ENCODE measurements at places on chromosomes 5 and 9.
A peak's percentile ranks its signal among the peaks of the same experiment; 100 is the strongest.

GRCh38 chr9:122090981-122091380, 2.1 kb downstream of the TTLL11 start:
- DNase-seq = no peak

- peak; percentile 91 for DNase-seq
These were observed 16.9 kb downstream of the DNAJC18 start for GRCh38 chr5:139422307-139422893.

GRCh38 chr5:74261421-74261820, 379.1 kb downstream of the ENC1 start:
- DNase-seq = no peak

- DNase-seq = no peak
These were observed 417.9 kb downstream of the NFIB start for GRCh38 chr9:13896047-13896446.

DNA sequence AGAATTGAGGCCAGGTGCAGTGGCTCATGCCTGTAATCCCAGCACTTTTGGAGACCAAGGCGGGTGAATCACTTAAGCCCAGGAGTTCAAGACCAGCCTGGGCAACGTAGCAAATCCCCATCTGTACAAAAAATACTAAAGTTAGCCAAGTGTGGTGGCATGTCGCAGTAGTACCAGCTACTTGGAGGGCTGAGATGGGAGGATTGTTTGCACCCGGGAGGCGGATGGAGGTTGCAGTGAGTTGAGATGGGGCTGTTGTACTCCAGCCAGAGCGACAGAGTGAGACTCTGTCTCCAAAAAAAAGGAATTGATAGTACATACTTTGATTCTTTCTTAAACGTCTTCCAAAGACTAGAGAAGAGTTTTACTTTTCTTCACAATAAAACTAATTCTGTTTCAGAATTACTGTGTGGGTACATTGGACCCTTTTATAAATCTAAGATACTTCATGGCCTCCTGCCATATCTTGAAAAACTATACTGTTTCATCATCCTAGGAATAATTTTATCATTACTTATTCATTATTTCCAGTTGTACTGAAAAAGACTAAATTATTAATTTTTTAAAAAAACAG, 132.0 kb upstream of the GRHPR start:
- no peak for DNase-seq

GRCh38 chr5:143134269-143134668, 269.2 kb downstream of the NR3C1 start:
- DNase-seq = no peak

DNA sequence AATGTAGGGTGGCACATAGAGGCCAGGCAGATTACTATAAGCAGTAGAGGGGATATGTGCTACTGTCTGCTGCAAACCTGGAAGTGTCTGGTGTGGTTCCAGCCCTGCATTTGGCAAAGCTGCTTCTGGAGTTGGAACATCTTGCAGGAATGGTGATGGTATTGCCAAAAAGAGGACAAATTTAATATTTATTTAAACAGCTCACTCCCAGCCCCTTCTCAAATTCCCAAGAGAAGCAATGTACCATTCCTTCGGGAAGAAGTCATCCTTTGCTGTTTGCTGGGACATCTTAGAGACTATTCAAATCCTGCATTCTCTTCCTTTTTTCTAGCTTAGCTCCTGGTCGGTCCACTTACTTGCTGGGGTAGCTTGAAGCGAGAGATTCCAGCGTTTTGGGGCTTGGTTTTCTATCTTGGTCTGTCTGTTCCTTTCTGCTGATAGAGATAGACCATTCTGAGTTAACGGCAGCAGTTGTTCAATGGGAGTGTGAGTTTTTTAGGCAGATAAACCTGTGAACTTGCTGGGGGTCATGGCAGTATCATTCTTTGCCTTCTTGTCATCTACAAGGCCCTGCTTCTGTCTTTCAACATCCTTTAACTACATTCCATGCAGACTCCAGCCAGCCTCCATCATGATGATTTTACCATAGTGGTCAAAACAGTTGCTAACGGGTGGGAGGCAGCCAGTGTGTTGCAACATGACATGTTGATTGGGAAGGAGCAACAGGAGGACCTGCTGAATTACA, 69.9 kb downstream of the RCL1 start:
- DNase-seq = no peak

DNA sequence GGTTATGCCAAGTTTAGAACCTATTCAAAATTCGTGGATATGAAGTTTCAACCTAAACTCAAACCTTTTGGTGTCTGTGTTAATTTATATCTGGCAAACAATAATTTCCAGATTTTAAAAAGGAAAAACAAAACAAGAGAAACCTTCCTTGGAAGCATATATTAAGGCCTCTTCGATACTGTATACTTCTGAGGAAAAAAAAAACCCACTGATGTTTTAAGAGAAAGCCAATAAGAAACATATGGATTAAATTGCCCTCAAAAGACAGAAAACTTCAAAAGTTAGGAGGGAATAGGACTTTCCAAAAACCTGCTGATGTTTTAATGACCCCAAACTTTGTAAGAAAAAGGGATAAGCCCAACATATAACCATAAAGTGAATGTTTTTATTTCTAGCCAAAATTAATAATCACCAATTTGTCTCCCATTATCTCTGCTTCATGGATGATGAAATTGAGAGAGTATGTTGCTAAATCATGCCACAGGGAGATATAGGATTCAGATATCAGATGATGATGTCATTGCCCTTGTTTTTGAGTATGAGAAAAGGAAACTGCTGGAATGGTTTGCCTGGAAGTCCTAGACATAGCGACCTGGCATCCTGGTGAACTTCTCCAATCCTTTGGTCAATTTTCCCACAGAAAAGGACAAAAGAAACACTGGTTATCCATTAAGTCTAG, 423.9 kb downstream of the DMRT2 start:
- DNase-seq = peak; percentile 27

- no peak for DNase-seq
These were observed 32.6 kb upstream of the ANXA1 start for GRCh38 chr9:73118898-73119554.

GRCh38 chr9:133103183-133103986, 17.7 kb downstream of the RALGDS start:
- DNase-seq = peak; percentile 82

- DNase-seq = peak; percentile 37
These were observed 43.4 kb upstream of the CDKN2B start for GRCh38 chr9:22052376-22052945.

DNA sequence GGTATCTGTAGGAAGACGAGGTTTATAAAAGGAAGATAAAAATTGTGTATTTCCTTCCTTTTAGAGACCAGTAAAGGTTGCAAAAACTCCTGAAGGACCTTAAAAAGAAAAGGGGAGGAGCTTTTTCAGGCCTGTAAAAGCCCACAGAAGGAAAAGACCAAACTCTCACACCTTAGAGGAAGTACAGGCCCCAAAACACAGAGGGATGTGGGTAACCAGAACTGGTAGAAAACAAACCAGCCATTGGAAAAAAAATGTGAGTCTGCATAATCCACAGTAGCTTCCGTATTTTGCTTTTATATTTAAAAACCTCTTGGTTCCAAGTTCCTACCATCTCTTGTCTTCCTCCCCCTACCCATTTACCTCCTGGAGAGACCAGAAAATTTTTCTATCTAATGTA, 8.5 kb downstream of the GIN1 start:
- no peak for DNase-seq

DNA sequence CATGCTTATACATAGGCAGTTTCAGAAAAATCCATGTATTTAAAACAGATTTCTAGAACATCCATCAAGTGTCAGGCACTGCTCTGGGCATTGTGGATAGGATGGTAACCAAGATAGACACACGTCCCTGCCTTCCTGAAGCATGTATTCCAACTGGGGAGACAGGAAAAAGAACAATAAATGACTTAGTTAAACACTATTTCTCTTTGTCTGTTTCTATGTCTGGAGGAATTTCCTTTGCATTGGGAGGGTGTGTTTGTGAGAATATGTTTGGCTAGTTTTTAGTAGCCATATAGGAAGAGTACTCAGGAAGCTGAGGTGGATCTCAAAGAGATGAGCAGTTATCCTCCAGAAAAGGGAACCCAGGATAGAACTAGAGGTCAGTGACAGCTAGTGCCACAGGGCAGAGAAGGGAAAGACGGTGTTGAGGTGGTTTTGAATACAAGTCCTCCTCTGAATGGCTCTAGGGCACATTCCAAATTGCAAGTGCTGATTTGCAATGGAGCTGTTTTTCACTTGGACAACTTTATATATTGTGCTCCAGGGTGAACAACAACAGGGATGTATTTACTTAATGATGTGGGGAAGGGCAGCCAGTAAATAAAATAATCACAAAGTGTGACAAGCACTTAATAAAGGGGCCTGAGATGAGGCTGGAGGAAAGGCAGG, 144.7 kb upstream of the SHB start:
- DNase-seq = no peak

GRCh38 chr9:84945878-84946538, 276.5 kb downstream of the NTRK2 start:
- DNase-seq = peak; percentile 41

DNA sequence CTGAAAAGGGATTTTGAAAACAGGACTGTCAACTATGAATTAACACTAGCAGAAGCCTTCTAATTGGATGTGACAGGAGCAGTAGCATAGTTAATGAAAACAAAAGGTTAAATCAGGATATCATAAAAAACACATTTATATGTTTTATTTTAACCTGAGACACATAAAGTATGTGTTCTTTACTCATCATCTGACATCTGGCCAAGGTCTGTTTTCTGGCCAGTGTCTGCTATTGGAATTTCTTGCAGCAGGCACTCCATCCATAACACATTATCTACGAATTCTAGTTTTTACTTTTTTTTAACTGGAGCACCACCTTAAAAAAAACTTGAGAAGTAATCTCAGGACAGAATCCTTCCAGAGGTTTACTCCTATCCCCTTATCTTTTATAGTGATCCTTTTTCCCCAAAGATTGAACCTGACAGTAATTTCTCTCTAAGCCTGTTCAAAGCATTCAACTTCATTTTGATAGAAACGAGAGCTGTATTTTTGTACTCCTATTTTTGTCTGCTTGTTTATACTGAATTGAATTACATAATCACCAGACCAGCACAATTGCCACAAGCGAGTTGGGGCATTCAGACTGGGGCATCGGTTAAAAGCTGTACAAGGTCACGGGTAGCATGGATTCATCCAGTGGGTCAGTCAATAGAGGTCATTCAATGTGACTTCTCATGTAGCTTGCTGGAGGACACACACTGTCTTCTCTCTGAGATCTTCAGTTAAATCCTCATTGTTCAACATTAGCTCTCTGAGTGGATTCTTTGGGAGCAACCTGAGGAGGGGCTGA, 205.6 kb upstream of the CLINT1 start:
- no peak for DNase-seq

DNA sequence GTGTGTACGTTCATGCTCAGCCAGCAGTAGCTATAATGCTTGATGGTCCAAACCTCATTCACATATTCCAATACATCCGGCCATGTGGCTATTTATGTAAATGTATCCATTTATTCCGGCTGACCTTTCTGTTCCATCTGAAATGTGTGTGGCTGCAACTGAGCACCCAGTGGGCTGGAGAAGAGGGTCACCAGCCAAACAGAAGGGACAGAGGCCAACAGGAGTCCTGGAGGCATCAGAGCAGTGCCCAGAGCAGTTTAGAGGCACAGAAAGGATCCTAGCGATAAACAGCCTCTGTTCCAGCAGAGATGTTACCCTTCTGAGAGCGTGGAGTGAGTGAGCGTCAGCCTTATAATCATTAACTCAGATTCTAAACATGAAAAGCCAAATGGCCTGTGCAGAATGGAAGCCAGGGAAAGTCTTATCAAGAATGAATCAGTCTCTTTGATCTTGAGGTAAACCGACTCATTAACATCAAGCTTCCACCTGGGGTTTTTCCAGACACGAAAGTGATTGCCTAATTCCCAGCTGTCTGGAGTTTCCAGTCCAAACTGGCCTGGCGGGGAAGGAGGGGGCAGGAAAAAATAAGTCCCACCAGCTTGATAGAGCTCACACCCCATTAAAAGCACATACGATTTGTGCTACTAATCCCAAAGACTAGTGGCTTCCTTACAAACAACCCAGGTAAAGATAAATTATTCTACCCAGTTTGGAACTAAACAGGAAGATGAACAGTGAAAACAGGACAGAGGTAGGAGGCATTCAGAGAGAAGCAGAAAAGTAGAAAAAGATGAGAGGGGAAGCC, 55.7 kb downstream of the SUSD1 start:
- DNase-seq = no peak

GRCh38 chr5:133370036-133370831, 242.1 kb downstream of the FSTL4 start:
- DNase-seq = no peak

GRCh38 chr9:110977259-110977709, 61.0 kb downstream of the LPAR1 start:
- peak; percentile 30 for DNase-seq

DNA sequence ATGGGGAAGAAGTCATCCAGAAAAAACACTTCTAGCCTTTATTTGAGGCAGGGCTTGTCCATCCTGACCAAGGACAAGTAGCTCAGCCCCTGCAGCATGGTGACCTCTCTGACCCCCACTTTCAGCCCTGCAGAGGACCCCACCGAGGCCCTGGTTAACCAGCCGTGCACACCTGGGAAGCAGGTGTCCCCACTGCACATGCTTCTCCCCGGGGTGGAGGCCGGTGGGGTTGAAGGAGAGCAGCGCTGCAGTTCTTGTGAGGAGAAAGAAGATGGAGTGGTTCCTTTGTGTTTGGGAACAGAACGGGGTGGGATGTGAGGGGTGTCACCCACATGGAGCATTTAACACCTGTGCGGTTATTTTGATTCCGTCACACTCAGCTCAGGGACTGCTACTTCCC, 21.1 kb upstream of the ZBTB34 start:
- DNase-seq = no peak

- DNase-seq = no peak
These were observed 134.1 kb upstream of the ZNF462 start for GRCh38 chr9:106728860-106729259.

DNA sequence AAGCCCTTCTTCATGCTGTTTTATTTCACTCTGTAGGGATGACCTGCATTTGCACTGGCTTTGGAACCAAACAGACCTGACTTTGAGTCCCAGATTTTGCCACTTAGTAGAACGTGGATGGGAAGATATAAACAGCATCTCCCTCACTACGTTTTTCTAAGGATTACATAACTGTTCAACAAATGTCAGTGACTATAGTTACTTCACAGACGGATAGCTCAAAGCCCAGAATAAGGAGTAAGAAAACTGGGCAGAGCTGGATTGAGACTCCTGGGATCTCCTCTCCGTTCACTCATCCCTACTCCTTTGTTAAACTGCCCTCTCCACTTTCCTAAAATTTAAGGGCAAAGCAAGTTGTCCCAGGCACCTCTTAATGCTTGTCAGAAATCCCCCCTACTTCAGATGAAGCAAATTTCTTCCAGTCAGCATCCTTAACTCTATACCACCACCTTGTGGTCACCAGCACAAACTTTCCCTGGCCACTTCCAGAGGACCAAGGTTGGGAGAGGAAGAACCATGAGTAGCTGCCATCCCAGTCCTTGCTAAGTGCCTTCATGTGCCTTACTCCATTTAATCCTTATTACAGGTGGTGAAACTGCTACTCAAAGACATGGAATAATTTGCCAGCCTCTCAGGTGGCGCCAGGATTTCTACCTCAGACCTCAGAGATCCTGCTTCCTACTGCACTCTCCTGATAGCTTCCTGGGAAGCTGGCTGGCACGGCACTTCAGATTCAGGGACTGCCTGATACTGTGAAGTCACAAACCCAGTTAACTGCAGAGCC, 38.4 kb downstream of the EGR1 start:
- DNase-seq = peak; percentile 85

- no peak for DNase-seq
These were observed 41.3 kb downstream of the CAST start for GRCh38 chr5:96703384-96703920.

- no peak for DNase-seq
These were observed 599 bp downstream of the RAD1 start for GRCh38 chr5:34914671-34915138.

GRCh38 chr9:100581661-100582060, 3.8 kb downstream of the CAVIN4 start:
- no peak for DNase-seq
